ENCODE measurements at places on chromosomes 3 and 15.

GRCh38 chr15:65778269-65778668 is 13.8 kb downstream of the DENND4A start:
- DNase-seq, result no peak

GRCh38 chr3:130048726-130049125 is 32.9 kb upstream of the ALG1L2 start:
- no peak for DNase-seq

GRCh38 chr15:76576523-76577279 is 240.1 kb downstream of the ISL2 start:
- no peak for DNase-seq

GRCh38 chr15:100860829-100861510 is 18.7 kb upstream of the ALDH1A3 start:
- no peak for DNase-seq

DNA sequence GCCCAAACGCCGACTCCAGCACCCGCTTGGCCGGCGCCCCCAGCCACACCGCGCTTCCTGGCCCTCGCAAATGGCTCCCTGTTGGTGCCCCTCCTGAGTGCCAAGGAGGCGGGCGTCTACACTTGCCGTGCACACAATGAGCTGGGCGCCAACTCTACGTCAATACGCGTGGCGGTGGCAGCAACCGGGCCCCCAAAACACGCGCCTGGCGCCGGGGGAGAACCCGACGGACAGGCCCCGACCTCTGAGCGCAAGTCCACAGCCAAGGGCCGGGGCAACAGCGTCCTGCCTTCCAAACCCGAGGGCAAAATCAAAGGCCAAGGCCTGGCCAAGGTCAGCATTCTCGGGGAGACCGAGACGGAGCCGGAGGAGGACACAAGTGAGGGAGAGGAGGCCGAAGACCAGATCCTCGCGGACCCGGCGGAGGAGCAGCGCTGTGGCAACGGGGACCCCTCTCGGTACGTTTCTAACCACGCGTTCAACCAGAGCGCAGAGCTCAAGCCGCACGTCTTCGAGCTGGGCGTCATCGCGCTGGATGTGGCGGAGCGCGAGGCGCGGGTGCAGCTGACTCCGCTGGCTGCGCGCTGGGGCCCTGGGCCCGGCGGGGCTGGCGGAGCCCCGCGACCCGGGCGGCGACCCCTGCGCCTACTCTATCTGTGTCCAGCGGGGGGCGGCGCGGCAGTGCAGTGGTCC is 3.5 kb downstream of the ISLR2 start:
- no peak for DNase-seq

DNA sequence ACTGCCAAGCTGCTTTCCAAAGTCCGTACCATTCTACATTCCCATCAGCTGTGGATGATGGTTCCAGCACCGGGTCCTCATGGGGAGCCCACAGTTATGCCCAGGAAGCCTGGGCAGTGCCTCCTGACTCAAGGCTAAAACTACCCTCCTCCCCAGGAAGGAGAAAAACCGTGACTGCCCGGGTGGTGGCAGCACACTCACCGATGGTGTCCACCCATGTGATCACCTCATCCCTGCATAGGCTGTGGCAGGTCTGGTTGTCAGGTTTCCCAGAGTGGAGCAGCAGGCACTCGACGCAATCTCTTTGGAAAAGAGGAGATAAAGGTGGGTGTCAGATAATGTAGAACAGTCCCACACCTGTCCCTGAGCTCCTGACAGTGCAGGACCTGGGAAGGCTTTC is 38.6 kb downstream of the UMPS start:
- DNase-seq, result no peak

GRCh38 chr3:149080699-149081091 is 5.6 kb downstream of the HLTF start:
- DNase-seq, result no peak

- DNase-seq, result no peak
These were observed 810.3 kb downstream of the VGLL3 start for GRCh38 chr3:86180696-86181095.

DNA sequence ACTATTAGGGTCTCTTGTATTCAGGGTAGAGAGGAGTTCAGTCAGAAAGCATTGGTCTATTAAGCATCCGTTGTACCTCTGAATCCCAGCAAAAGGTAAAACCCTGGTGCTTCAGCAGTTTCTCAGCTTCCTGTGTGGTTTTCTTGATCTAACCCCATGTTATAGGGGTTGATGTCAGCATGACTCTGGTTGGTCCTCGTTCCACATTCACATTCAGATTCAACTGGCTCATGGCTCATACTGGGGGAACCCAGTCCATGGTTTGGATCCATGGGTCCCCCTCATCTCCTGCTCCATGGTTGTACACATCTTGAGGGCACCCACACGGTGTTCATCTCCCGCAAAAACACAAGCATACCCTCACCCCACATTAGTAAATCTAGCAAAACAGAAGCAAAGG is 47.7 kb upstream of the C2CD4B start:
- DNase-seq, result no peak

DNA sequence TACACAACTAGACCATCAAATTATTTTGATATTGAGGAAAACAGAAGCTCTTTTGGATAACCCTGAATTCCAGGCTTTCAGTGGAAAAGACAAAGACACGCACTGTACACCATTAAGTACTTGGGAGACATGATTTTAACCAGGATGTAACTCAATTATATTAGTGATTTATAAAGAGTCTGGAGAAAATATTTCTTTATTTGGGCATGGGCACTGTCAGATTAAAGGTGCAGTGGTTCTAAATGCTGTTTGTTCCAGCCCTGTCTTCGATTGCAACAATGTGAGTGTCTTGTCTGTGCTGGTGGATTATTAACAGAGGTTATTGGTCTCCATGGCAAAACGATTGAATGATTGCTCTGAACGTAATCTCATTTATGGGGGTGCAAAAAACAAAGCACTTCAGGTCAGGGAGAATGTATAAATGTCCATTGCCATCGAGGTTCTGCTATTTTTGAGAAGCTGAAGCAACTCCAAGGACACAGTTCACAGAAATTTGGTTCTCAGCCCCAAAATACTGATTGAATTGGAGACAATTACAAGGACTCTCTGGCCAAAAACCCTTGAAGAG is at the start of gene TM4SF4:
TSS of gene TM4SF4 (plus strand) at position 448 of the 568 bp plus-strand sequence. CDS start 181 bp downstream, outside the sequence.
- no peak for DNase-seq

DNA sequence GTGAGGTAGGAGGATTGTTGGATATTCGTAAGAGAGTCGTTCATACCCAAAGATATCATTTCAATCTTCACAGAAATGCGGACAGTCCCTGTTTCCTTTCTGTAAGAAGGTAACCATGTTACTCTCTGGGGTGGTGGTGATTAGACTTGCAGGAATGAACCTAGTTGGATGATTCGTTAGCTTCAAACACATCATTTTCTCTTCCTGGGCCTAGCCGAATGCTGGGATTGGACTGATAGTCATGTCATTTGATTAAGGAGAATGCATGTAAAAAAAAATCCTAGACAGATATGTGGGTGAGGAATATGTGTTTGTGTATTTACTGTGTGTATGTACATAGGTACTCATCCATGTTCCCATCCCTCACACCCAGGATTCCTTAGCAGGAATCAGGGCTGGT is 12.4 kb downstream of the SLCO3A1 start:
- DNase-seq, result no peak

GRCh38 chr3:27632431-27633223 is 89.5 kb downstream of the EOMES start:
- DNase-seq, result no peak

- no peak for DNase-seq
These were observed 361.3 kb downstream of the SV2B start for GRCh38 chr15:91461377-91461776.

DNA sequence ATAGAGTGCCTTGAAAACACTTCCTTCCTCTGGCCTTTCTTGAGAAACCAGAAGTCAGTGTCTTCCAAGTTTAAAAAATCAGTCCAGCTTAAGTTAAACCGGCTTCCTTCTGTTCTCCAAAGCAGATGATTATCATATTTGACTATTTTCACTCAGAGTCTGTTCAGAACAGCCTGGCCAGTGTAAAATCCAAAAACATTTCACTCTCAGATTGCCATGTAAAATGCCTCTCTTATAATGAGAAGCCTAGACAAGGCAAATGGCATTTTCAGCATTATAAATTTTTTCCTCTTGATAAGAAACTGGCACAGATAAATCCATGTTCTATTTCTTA is 193.5 kb downstream of the TNIK start:
- no peak for DNase-seq

- no peak for DNase-seq
These were observed 257.1 kb upstream of the TRIM42 start for GRCh38 chr3:140420621-140421357.

- no peak for DNase-seq
These were observed 39.0 kb downstream of the WHAMM start for GRCh38 chr15:82848241-82848993.

DNA sequence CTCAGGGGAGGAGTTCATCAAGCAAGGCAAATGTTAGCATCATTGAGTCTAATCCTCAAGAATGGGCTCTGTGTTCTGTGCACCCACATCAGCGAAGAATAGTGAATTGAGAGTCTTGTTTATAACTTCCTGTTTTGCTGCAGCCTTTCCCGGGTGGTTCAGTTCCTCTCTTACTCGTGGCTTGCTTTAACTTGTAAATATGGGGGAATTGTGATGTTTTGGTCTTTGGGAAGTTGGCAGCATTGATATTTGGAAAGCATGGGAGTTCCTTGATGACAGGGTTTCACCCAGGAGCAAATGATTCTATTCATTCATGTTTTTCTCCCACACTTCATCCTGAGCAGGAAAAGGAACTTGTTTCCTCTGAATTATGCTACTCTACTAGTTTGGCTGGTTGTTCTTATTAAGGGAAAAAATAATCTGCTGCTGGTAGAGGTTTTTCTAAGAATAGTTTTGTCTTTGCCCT is 40.4 kb downstream of the GPD1L start:
- DNase-seq, result no peak

DNA sequence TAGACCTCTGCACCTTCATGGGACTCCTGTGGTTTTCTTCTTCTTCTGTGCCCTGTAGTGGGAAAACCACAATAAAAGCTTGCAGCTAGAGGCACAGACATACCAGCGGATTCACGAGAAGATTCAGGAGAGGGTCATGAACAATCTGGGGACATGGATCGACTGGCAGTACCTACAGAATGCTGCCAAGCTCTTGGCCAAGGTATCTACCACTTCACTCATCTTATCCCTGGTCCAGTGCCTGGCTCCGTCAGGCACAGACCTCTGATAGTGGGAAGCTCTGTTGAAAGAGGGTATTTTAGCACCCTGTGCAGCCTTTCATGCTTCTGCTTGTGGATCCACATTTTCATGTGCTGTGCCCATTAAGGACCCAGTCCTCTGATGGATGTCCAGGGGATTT is 9.7 kb upstream of the P4HTM start:
- DNase-seq, result no peak

DNA sequence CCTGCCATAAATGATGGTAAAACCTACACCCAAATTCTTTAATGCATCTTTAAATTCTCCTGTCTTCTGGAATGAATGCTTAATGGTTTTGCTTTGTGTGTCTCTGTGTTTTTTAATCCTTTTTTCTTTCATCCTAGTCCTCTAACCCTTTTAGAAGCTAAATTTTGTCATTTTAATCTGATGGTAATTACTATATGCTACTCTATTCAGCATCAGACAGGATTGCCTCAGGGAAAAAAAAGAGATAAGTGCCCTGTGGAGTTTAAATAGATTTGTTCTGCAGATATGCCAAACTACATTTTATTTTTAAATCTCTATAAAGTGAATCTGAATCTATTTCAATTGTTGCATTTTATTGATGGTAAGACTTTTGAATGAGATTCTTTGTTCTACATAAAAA is 966.8 kb downstream of the NSUN3 start:
- DNase-seq, result no peak

DNA sequence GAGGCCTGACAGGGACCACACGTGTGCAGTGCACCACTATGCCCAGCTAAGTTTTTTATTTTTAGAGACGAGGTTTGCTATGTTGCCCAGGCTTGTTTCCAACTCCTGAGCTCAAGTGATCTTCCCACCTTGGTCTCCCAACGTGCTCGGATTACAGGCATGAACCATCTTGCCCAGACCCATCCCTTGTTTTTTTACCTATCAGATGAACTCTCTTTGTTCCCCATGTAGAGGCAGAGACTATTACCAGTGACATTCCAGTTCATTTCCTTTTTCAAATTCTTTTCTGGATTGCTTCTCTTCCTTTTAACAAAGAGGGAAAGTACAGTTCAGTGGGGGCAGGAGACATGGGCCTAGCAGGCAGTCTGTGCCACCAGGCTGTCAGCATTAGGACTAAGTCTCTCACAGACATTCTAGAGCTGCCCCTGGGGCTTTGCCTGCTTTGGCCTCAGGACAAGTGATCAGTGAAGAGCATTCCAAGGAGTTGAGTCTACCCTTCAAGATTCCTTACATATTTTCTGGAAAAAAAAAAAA is 103.5 kb upstream of the SLC7A14 start:
- no peak for DNase-seq

- DNase-seq, result no peak
These were observed 183.5 kb upstream of the C2CD4B start for GRCh38 chr15:62348623-62349022.

DNA sequence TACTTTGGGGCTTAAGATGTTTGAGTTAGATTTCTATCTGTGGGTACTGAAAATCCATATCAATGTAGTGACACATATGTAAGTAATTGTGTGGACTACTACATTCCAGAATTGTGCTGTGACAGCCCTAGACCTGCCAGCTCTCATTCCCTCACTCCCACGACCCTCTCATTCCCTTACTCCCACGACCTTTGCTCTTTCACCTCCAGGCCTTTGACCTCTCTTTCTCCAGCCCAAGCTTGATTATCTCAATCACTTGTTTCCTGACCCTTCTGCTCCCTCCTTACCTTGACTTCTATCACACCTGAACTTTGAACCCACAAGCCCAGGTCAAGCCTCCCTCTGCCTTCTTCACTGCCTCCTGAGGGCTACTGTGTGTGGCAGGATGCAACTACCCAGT is 3.6 kb upstream of the RUVBL1 start:
- DNase-seq, result no peak

GRCh38 chr3:69866988-69867720 is 127.9 kb downstream of the MITF start:
- no peak for DNase-seq

DNA sequence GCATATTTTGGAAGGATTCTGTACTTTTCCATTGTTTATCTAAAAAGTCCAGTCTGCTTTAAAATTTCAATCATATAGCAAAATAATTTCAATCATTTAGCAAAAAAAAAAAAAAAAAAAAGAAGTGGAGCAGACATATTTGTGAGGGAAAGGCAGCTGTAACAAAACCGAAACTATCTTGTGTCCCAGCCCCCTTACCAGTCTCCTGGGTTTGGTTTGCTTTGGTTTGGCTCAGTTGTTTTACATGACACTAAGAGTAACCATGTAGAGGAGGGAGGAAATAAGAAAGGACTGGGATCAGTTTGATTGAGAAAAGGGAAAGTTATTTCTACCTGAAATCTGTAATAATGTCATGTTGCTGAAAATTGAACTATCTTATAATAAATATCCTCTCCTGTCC is 158.8 kb upstream of the GADL1 start:
- DNase-seq, result no peak

DNA sequence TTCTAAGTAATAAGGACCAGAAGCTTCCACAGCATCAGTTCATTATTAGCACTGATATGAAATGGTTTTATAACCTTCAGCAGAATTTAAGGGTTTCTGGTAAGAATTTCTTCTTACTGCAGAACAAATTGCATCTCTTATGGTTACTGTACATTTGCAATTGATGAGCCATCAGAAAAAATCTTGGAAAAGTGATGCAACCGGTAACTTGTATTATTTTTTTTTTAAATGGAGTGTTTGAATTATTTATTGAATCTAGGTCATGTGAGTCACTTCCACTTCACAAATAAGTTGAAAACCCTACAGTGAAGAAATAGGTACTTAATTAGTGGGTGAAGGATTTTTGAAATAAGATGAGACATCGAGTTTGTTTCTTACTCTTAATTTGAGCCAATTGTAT is 786.0 kb downstream of the TUSC7 start:
- no peak for DNase-seq
